Amniotic epithelial cell (primary cell): ENCODE measurements at places on chromosomes 5 and 9.

GRCh38 chr9:109440797-109441287 lies 57.3 kb downstream of the PTPN3 start:
- peak; percentile 86 for DNase-seq

- peak; percentile 27 for DNase-seq
These were observed 154.2 kb upstream of the DAB2 start for GRCh38 chr5:39578887-39579497.

GRCh38 chr5:149654231-149654630 lies 72.9 kb downstream of the ARHGEF37 start:
- DNase-seq: no peak

DNA sequence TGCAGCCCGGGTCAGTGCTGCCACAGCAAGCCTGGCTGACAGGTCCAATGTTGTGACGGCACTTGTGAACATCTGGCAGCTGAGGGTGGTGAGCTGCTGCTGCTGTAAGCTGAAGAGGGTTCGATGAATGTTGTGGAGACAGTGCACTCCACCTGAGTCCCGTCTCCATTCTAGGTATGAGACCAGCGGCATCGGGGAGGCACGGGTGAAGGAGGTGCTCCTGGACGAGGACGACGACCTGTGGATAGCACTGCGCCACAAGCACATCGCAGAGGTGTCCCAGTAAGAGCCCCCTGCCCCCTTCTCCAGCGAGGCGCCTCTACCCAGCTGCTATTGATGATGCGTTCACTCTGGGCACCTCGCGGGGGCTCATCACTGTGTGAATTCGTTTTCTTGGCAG lies 38.9 kb upstream of the CFAP157 start:
- DNase-seq: no peak

DNA sequence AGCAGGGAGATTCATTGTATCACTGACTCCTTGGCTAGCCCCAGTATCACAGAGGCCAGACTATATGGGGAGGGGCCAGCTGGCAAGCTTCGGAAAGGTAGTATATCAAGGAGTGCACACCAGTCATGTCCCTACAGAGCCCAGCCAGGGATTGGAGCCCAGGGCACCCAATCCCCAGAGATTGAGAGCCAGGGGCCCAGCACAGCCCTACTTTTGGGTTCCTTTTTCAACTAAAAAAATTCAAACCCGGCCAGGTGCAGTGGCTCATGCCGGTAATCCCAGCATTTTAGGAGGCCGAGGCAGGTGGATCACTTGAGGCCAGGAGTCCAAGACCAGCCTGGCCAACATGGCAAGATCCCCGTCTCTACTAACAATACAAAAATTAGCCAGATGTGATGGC lies 5.4 kb upstream of the MYORG start:
- DNase-seq: no peak

- peak; percentile 47 for DNase-seq
These were observed 965 bp downstream of the PTGDS start for GRCh38 chr9:136978073-136978864.

GRCh38 chr5:66840511-66841013 lies 244.4 kb downstream of the MAST4 start:
- DNase-seq: no peak

GRCh38 chr5:139708877-139709581 lies 60.9 kb downstream of the CXXC5 start:
- peak; percentile 96 for DNase-seq

DNA sequence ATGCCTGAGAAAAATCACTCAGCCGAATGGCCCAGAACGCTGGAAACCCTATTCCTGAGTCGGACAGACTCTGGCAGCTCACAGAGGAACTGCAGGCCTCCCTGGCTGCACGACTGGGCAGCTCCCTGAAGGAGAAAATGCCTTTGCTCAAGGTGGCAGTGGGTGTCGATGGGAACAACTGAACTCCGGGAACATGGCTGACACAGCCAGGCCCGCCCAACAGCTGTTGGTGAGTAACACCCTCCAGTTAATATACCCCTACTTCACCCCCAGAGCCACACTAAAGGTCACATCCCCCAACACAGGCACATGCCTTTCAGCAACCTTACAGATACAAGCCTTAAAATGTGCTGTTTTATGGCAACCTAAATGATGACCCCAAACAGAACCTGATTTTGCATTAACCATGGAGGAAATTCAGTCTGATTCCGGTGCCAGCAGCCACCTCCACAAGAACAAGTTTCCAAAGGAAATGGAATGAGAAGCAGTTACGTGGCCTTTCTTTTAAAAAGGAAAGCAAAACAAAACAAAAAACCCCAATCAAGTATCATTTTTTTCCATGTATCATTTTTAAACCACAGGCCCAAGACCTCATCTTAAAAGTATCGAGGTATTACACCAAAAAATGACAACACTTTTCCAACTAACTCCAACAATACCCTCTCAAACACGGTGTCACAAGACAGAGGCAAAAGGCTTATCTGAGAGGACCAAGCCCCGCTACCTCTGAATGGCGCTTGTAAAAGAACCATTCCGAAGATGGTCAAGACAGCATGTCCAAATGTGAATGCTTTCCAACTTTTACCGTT lies 3.1 kb downstream of the KLF9 start:
- peak; percentile 78 for DNase-seq

GRCh38 chr5:7849681-7850394 lies 1.1 kb downstream of the CFAP90 start:
- no peak for DNase-seq

DNA sequence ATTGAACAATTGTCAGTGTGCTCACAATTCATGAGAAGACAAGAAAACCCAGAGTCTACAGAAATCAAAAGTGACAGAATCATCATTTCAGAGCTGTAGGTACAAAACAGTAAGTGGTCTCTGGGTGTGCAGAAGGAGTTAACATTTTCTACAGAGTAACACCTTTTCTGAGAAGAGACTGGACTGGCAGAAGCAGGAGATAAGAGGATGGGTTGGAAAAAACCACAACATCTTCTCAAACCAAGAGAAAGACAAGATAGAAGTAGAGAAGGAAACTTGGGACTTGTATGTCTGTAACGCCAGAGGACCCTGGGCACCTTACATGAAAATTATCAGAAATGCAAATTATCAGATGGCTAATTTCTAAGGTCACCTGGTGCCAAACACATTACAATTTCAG lies 82.6 kb downstream of the ARL15 start:
- DNase-seq: no peak

DNA sequence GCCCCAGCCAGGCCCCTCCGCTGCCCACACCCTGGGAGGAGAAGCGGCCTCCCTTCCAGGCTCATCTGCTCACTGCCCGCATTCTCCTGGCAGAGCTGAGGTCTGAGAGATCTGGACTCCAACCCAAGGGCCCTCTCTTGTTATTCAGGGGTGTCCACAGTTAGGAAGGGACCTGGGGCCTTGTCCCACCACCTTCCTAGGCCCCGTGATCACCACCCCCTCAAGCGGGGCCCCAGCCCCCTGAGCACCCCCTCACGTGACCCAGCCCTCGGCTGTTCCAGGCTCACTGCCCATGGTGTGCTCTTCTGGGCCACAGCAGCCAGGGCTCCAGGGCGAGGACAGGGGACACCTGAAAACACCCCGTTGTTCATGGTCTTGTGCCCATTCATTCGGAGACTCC lies 48.7 kb downstream of the NEURL1B start:
- DNase-seq: no peak

DNA sequence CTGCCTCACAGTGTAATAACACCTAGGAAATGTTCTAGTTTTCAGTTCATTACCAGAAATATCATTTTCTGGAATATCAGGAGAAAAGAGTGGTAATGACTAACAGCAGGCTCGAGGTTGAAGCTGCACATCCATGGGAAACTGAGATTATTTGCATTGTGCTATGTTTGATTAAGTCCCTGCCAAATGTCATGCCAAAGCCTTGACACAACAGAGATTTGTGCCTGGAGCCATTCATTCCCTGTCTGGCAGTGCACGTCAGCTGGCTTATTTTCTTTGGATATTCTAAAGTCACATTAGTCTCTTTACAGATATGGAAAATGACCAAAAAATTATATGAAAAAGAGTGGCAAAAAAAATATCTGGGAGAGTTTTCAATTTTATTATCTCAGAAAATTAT lies 848.0 kb downstream of the PTPRD start:
- no peak for DNase-seq

GRCh38 chr5:68266457-68266856 lies 50.9 kb downstream of the PIK3R1 start:
- peak; percentile 72 for DNase-seq

- no peak for DNase-seq
These were observed 779.6 kb downstream of the CDH18 start for GRCh38 chr5:19208397-19208796.

- DNase-seq: peak; percentile 56
These were observed 77.9 kb downstream of the AK8 start for GRCh38 chr9:132800038-132800648.

DNA sequence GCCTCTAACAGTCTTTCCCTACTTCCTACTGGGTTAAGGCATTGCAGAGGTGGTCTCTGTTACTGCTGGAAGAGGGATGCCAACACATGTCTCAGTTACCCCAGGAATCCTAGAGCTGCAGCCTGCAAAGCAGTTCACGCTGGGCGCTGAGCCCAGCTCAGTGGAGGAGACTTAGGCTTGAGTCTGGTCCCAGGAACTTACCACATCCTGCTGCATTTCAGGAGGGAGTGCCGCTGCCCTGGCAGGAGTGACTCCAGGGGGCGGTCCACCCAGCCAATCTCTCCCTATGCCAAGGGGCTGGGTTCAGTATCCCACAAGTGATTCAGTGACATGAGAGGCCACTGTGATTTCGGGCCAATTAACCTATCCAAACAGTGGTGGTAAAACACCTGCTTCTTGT lies 7.6 kb downstream of the TTC16 start:
- no peak for DNase-seq

- no peak for DNase-seq
These were observed 325.5 kb upstream of the IRX4 start for GRCh38 chr5:2208239-2208544.

DNA sequence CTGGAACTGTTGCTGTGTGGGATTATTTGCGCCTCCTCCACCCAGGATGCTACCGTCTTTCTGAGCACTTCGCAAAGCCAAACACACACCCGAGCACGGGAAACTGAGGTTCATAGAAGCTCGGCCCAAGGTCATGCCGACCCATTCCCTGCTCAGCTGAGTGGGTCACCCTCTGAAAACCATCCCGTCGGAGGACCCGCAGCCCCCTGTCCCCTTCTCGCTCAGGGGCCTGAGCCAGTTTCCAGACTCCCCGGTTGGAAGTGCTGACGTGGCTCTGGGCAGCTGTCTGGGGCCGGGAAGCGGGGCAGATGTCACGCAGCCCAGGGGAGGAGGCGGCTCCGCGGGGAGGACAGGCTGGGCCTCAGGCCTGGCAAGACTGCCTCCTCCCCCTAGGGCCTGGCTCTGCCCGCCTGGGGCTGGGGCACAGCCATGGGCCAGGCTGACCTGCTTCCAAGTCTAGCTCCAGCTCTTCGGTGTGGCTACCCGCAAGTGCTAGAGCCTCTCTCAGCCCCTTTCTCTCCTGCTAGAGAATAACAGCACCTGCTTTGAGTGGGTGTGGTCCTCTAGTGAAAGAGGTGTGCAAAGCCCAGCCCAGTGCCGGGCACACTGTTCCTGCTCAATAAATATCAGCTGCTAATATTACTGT lies 9.9 kb upstream of the CXXC5 start:
- DNase-seq: peak; percentile 60

GRCh38 chr5:54993318-54993717 lies 7.9 kb upstream of the ESM1 start:
- DNase-seq: peak; percentile 53

DNA sequence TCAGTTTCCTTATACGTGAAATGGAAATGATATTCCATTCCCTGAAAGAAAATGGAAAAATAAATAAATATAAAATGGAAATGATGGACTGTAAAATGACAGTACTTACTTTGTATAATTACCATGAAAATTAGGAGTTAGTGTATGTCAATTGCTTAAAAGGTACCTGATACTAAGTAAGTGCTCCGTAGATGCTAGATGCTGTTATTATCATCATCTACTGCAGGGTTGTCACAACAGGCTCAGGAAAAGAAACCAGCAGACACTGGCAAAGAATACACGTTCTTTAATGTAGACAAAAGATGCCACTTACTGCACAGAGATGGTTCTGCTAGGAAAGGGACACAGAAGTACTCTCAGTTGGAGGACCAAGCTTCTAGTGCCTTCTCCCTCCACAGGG lies 64.0 kb upstream of the KCNN2 start:
- DNase-seq: no peak

DNA sequence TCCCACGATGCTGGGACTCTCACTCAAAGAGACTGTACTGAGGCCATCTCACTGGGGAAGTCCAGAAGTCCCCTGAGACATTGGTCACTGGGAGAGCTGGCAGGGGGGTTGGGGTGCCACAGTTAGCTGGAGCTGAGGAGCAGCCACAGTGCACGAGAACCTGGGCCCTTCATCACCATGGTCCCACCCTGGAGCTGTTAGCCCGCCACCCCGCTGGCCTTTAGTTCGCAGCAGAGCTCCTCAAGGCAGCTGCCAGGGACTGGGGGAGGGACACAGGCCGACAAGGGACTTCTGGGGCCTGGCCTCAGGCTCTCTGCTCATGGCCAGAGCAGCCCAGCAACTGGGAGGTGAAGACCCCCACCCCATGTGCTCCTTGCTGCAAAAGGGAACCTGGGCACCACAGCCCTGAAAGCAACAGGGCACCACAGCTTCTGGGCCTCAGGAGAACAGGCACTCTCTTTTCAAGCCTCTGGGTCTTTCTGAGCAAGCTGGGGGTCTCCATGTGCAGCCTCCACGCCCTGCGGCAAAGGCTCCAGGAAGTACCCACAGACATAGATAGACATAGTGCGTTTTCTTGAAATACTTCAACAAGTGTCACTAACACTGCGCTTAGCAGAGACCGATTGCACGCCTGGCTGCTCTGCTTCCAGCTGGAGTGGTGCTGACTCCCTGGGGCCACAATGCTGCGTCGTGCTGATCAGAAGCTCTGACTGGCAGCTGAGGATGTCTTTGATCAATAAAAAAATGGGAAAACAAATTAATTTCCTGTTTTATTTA lies 46.0 kb downstream of the VAV2 start:
- DNase-seq: no peak

DNA sequence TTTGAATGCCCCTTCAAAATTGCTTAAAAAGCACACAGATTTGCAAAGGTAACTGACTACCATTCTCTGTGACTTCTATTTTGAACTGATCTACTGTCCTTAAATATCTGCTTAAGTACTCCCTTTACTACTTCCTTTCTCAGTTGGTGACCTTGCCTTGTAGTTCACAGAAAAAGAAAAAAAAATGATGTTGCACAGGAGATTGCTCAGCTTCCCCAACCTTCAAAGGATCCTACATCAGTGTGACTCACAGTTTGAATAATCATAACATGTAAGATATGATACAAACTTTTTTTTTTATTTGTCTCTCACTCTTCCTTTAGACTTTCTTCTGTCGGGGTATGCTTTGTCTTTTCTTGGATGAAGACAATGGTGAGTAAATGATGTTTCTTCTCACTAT lies 1029.6 kb downstream of the CDH12 start:
- DNase-seq: peak; percentile 66

DNA sequence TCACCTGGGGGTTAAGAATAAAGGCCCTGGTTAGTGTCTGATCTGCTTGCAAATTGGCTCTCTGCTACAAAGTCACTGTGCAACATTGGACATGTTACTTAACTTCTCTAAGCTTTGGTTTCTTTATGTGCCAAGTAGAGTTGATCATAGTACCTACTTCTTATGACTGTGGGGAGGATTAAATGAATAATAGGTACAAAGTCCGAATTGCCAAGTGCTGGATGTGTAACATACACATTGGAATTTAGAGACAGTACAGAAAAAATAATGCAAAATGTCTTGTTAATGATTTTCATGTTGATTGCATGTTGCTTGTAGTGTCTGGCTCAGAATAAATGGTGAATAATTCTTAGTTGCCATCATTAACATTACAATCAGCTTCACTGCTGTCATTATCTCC lies 2.2 kb downstream of the DOCK8 start:
- no peak for DNase-seq

- DNase-seq: no peak
These were observed 148.4 kb upstream of the RORB start for GRCh38 chr9:74348777-74349176.
